ENCODE measurements at places on chromosomes 1 and 21.

DNA sequence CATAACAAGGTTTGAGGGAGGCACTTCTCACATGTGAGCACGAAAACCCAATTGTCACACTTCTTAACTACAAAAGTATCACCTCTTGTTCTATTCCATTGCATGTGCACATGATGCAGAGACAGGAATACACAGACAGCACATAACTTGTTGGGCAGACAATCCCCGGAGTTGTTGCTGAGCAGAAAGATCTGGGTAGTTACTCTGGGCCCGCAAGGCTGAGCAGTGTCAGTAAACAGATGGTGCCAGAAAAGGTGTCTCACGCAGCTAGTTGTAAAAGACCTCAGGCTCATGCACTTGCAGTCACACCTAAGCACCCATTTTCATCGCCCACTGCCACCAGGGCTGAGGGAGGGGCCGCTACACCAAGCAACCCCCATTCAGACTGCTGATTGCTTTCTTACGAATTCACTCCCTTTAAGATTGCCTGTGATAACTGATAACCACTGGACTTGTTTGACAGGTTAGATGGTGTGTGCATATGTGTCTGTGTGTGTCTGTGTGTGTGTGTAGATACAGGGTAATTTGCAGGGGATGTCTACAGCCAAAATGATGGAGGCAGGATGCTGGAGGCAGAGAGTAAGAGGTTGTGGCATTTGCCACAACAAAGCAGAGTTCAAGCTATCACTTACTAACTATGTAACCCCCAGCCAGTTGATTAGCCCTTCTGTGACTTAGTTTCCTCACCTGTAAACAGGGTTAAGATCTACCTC is 4.2 kb downstream of the LGR6 start:
- no peak for DNase-seq

GRCh38 chr1:14610761-14611160 is 12.3 kb downstream of the KAZN start:
- DNase-seq: no peak

DNA sequence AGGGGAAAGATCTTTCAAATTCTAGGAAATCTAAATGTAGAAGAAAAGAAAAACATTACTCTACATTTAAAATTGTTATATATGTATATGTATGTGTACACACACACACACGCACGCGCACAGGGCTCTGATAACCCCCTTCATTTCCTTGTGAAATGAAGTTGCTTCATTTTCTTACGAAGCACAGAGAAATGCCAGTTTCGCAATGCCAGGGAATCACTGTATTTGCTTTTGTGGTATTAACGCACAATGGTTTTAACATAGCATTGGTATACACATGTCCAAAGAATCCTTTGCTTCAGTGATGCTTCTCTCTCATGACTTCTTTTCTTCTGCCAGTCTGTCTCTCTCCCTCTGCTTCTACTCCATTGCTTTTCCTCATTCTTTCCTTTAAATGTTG is 8.4 kb upstream of the DDAH1 start:
- no peak for DNase-seq

GRCh38 chr1:183993132-183993531 is 44.4 kb downstream of the COLGALT2 start:
- DNase-seq: no peak

- DNase-seq: no peak
These were observed 43.3 kb upstream of the DIRAS3 start for GRCh38 chr1:68093737-68094136.

DNA sequence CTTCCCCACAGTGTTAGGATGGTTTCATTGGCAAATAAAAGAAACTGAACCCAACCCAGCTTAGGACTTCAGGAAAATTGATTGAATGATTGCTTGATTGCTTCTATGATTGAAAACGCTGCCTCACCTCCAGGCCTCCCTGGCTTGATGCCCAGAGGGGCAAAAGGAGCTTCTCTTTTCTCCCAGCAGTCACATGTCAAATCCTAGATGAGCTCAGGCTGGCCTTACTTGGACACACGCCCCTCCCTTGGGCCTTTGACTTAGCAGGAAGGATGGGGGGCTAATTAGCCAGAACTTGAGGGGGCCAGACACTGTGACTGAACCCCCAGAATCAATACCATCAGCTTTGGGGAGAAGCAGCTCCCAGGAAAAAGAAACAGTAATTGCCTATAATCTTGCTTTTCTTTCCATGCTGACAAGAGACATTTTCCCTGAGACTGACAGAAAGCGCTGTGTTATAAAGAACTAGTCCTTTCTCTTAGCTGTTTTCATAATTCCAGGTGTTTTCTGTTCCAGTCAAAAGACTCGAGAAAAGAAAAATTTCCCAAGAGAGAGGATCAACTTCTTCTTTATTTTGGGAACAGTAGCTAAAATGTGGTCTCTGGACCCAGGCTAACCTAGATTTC is 50.8 kb upstream of the ATP5PO start:
- DNase-seq: no peak

DNA sequence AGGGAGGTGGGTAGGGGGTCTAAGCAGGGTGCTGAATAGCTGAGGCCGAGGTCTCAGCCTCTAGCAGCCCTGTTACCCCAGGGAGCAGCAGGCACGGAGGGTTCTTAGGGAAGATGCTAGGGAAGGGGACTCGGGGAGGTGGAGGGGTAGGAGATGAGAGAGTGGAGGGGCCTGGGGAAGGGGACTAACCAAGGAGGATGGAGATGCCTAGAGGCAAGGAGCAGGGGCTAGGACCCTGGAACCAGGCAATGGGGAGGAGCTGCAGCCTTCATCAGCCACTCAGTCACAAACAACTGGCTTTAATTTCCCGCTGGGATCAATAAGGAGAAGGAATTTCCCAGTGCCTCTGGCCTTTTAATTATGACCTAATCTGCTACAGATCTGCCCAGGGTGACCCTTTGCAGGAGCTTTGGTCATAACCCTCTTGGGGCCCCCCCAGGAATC is 2.9 kb upstream of the CRABP2 start:
- no peak for DNase-seq

DNA sequence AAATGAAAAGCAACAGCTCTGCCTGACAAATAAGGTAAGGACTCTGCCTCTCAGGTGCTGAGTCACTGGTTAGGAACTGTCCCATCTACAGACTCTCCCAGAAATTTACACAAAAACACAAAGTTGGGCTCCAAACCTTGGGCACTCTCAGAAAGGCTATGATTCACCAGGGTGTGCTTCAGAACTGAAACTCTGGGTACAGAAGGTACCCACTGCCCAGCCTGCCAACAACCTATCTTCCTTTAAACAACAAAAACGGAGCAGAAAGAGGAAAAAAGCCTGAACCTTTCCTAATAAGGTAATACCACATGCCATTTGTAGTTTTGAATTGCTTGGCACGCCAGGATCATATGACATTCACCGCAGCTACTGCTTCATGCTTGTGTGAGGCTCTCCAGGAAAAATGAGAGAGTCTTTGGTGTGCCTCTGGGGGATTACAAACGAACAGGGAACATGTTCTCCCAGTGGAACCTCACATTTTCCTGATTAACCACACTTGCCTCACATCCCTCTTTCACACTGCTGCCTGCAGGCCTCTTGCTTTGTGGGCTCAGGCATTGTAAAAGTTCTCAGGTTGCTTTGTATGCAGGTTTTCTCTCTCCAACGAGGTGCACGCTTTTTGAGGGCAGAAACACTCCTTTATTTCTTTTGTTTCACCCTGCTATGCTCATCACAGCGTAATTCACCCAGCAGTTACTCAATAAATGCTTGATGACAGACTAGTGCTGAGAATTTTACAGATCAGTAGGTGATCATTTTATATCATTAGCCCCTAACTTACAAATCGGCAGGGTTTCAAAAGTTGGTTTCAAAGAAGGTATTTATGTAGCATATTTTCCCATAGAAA is 65.1 kb downstream of the GADD45A start:
- DNase-seq: no peak

DNA sequence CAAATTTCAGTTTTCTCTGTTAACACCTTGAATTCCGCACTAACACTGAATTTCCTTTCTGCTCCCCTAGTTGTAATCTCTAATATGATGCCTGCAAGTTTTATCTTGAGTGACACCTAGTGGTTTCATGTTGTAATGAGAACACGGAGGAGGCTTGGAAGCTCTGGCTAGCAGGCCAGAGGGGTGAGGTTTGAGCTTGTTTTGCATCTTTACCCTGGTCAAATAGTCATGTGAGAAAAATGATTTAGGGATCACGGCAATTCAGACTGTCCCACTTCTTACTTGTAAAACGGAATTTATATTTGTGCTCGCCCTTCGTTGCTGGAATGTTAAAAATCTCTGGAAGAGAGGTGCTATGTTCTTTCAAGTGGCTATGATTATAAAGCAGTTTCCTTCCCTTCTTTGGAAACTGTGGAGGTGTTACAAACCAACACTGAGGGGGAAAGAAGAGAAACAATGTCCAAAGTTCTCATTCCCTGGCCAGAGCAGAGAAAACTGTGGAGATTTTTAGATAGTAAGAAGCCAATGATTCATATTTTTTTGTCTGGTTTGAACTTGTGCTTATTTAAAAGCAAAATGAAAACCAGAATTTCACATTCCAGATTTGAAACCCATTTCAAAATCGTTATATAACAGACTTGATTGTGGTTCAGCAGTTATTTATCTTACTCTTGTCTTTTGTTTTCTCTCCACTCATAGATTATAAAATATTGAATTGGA is 5.3 kb upstream of the MROH9 start:
- DNase-seq: peak; percentile 6

DNA sequence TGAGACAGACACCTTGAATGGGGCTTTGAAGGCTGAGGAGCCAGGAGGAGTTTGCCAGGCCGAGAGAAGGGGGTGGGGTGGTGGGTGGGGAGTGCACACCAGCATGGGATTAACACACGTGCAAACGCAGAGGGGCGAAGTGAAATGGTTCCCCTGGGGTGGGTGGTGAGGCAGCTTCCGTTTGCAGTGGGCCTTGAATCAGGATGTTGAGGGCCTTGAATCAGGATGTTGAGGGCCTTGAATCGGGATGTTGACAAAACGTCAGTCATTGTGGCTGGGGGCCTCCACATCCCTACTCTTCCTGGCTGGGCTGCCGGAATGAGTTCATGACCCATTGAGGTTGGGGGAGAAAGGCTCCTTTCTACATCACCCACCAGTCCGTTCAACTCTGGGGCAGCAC is 16.6 kb downstream of the LDLRAP1 start:
- DNase-seq: no peak

DNA sequence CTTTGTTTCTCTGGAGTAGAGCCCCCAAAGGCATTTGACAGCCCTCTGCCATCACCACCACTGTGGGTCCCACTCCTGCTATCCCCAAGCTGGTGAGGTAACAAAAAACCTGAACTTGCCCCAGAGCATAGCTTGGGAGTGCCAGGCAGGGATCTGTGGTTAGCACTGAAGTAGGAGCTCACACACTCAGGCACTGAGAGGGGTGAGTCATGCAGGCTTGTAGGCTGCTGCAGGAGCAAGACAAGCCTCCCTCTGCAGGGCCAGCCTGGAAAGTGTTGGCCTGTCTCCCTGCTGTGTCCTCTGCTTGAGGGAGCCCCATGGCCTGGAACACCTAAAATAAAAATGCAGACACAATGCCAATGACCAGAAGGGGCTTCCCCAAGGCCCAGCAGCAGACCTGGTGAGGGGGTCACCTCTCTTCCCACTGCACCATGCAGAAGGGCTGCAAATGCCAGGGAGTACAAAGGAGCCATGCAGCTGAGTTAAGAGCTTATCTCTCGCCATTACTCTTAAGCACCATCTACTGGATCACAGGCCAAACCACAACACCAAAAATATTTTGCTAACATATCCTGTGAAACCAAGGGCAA is 108.9 kb upstream of the POGK start:
- peak; percentile 3 for DNase-seq

DNA sequence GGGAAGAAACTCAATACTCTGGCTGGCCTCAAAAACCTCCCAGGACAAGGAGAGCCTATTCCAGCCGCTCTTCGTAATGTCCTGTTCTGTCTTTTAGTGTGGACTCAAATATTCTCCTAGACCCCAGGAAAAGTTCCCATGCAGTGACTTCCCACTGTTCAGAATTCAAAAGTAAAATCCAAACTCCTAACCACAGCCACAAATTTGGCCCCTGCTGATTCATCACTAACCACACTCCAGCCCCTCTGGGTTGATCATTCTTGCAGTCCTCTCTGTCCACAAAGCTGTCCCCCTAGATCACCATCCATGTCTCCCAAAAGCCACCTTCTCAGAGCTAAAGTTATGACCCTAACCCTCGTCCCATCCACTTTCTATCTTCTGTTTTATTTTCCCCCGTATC is 5.1 kb downstream of the CTNNBIP1 start:
- DNase-seq: no peak

DNA sequence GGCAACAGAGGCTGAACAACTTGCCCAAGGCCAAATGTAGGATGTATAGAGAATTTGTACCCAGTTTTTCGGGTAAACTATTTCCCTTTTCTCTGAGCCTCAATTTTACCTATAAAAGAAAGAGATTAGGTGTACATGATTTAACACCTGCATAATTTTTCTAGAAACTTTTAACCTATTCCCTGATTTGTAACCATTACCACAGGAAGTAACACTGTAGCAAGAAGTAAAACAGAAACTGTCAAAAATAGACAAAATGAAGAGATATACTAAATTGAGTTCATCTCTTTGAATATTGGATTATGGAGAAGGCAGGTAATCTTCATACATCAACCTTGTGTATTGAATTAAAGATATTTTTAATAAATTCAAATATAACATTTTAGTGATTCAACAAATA is 136.2 kb downstream of the ZC3H11B start:
- DNase-seq: no peak

GRCh38 chr1:208179263-208179816 is 64.8 kb downstream of the PLXNA2 start:
- DNase-seq: no peak

- DNase-seq: no peak
These were observed at the start of gene TINAGL1 for GRCh38 chr1:31576201-31576669. TINAGL1 (plus strand) TSS chr1:31576515; CDS start chr1:31577149, 634 bp downstream.

GRCh38 chr1:171881442-171881841 is 40.1 kb downstream of the DNM3 start:
- no peak for DNase-seq

DNA sequence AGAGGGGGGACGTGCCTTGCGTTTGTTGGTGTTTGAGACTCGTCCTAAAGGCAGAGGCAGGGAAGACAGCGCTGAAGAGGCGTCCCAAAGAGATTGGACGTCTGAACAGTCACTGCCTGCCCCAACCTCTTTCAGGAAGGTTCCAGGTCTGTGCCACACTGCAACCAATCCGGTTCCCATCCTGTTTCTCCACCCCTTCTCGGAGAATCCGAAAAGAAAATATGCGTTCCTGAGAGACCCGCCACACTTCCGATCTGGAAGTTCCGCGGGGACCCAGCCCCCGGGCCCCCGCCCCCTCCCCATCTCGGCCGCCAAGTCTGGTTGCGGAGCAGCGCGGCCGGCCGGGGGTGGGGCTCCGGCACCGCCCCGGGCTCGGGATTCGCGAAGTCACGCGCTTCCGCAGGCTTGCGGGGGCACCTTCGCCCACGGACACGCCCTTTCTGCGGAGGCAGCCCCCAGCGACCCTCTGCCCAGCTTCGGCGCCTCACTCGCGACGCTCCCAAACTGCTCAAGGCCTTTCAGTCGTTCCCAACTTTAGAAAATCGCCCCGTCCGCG is 124.5 kb upstream of the DPYD start:
- no peak for DNase-seq

DNA sequence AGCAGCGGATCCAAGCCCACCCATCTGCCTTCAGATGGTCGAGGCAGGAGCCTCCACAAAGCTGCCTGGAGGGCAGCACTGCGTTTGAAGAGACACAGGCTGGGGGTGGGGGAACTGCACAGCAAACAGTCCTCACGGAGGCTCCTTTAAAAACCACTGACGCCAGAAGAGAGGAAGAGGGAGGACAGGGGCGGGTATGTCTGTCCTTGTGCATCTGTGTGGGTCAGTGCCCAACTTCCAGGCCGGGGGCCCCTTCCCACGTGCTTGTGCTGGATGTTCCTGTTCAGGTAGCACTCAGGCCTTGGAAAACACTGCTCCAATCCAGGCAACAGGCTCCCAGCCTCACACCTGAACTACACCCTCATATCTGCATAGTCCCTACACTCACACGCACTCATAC is 7.7 kb downstream of the AHDC1 start:
- DNase-seq: no peak
